ENCODE measurements at places on chromosomes 5 and 9.

GRCh38 chr5:151775025-151775606, 3.4 kb downstream of the G3BP1 start:
- no peak for DNase-seq

DNA sequence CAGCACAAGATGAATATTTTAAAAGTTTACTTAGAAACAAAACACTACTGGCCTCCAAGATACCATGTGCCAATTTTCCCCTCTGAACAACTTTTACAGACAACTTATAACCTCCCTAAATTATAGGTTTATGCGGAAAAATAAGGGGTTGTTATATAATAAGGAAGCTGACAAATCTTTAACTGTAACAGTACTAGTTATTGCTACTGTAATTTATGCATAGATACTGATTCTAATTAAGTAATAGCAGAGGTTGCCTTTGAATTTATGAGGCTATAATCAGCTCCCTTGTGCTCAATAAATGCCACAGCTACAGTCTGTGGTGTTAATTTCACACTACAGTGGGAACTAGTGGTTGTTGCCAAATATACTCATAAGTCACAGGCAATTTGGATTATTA, 291.3 kb upstream of the PCSK5 start:
- no peak for DNase-seq

DNA sequence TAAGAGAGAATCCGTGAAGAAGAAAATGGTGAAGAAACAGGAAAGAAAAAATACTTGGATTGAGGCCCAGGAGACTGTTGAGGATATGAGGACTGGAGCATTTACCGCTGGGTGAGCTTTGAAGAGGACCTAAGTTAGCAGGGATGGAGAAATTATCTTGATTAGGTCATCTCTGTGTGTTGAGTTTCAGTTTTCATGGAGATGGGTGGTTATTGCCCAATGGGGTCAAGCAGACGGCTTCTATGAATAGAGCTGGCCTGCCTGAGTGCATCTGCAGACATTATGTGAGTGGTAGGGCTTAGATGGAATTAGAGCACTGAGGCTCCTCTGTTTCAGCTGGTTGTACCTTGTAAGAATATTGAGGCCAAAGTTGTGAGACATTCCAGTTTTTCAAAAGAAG, 245.4 kb upstream of the FBXL7 start:
- no peak for DNase-seq

DNA sequence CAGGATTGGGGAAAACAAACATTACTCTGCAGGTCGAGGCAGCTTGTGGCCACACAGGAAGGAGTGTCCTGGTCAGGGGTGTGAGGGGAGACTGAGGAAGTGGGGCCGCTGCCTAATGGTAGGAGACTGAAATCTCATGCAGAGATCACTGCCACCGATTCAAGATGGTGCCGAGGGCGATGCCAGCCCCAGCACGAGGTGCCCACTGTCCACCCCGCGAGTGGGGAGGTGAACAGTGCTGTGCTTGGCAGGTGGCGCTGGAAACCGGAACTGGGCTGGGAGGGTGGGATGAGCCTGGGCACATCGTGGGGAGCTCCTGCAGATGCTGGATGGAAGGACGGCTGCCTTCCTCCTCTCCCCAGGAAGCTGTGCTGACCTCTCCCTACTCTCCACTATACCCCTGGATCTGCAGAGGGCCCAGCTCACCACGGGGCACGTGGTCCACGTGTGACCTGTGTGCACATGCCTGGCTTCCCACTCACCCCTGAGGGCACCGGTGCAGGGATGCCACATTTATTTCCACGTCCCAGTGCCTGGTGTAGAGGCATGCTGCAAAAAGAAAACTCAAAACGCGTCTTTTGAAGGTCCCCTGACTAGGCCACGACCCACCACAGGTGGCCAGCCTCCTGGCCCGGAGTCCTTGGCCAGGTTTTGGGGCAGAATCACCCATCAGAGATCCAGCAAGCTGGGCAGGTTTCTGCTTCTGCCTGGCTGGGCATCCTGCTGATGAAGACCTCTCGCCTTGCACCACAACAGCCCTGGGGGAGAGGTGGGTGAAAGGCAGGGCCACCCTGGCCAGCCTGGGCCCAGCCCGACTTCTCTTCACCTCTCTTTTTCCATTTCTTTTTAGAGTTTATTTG, 71.7 kb upstream of the FCN1 start:
- DNase-seq = no peak

GRCh38 chr5:173642895-173643481, 26.5 kb upstream of the BOD1 start:
- no peak for DNase-seq

- DNase-seq = no peak
Measured at GRCh38 chr5:60470881-60471280, 229.1 kb downstream of the DEPDC1B start.

DNA sequence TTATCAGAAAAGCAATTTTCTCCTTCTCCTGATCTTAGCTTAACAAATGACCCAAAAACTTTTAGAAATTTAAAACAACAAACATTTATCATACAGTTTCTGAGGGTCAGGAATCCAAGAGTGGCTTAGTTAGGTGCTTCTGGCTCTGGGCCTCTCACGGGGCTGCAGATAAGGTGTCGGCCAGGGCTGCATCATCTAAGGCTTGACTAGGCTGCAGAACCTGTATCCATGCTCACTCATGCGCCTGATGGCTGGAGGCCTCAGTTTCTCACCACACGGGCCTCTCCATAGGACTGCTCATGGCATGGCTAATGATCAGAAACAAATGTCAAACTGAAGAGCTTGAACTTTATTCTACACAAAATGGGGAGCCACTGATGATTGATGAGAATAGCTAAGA, 210.0 kb downstream of the SEC61B start:
- DNase-seq = no peak

DNA sequence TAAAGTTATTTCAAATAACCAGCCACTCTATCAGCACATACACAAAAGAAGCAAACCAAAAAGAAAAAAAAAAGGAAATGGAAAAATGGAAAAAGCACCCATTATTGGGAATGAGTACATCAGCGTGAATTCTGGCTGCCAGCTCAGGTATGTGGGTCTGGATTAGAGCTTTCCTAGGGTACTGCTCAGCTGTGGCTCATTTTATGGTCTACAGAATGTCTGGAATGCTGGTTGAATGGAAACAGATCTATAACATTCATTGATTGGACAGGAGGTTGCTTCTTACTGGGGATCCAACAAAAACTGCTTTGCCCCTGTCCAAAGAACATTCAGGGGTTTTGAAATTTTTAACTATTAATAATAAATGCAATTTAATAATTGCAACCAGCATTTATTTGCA, 3.9 kb upstream of the CAST start:
- DNase-seq = no peak

DNA sequence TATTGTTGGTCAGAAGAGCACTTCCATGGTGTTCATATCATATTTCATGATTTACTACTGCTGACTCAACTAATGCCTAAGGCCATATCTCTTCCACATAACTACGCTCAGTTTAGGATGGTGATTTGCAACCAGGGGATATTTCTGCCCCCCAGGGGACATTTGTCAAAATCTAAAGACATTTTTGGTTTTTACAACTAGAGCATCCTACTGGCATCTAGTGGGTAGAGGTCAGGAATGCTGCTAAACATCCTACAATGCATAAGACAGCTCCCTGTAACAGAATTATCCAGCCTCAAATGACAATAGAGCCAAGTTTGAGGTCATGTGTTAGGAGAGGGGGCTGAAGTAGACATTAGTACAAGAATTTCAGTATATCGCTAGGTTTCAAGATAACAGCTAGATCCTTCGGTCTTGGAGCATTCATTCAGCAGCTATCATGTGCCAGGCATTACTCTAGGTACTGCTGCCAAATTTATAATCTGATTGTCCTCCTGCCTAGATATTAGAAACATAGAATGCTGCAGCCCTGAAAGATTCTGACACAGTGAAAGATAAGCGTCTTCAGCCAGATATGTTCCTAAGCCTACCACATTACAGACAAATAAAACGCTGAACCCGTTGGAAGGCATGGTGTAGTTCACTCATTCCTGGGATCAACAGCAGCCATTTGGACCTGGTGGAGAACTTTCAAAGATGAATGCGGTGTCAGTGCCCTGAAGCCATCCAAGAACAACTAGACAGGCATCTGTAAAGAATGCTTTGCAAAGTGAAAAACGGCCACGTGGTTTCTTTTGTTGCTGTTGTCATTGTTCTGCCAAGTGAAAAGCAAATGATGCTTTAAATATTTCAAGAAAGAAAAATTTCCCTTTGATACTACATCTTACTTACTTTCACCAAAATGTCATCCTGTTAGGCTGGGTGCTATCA, 55.5 kb upstream of the FST start:
- DNase-seq = no peak

- no peak for DNase-seq
Measured at GRCh38 chr5:57549566-57549965, 67.0 kb upstream of the ACTBL2 start.

- DNase-seq = no peak
Measured at GRCh38 chr5:96975656-96976055, 39.8 kb downstream of the LNPEP start.

DNA sequence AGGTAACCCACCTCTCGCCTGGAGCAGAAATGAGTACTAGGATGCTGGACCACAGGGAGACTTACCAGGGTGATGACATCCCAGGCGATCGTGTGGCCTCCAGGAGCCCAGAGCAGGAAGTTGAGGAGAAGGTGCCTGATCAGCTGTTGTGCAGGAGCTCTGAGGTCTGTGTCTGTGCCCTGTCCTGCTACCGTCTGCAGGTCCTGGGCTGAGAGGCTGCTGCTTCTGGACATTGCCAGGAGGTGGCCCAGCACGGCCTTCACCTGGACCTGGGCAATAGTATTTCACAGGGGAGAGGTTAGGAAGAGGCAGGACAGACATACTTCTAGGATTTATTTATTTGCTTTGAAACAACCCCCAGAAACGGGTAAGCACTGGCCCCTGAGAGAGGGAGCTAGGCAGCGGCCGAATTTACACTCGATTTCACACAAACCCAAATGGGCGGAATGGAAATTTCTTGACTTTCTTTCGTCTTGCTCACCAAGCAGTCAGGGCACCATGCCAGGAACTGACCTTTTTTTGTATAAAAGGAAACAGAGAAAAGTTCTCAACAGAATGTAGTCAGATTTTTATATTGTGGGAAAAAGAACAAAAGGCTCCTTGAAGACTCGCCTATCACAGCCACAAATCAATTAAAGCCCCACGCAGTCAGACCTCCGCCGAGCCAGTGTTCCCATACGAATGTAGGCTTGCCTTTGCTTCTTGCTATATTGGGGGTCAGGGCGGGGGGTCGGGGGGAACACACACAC, 210.3 kb downstream of the FANCC start:
- no peak for DNase-seq

GRCh38 chr5:147956064-147956841, 49.9 kb upstream of the C5orf46 start:
- DNase-seq = no peak

- no peak for DNase-seq
Measured at GRCh38 chr9:113350107-113350661, 843 bp downstream of the BSPRY start.

DNA sequence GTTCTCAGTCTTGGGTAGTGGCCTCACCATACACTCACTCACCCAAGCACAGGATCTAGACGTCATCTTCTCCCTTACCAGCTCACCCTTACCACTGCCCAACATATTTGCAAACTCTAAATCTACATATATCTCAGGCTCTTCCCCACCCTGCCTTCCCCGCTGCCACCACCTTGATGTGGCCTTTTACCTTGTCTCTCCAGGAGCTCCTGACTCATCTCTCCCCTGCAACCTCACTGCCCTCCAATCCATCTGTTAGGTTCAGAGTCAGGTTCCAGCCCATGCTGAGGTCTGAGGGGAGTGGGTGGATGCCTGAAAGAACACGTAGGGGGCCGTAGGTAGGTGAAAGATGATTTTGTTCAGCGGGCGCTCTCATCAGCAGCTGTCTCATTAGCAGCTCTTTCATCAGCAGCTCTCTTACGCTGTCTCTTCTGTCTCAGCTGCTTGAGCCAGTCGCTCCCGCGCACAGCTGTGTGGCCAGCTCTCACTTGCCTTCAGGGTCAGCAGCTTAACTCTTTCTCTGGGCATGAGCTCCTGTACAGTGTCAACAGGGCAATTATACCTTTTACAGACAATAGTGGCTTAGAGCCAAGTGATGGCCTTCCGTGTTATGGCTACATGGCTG, 23.1 kb upstream of the CKMT2 start:
- DNase-seq = no peak

GRCh38 chr5:133681896-133682295, 69.6 kb upstream of the FSTL4 start:
- DNase-seq = no peak

DNA sequence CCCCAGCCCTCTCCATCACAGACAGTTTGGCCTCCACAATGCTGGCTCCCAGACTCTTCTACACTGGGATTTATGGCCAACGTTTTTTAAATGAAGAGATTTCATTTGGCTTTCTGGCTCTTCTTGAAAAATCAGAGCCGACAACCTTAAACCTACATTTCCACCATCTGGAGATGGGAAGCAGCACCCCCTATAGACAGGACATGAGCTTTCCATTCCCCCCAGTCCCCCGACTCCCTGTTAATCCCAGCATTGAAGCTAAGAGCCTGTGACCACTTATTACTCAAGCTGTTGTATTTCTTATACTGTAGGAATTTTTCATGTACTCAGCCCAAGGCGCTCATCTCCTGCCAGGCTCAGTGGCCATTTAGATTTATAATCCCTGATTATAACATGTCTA, 34.0 kb upstream of the AFAP1L1 start:
- DNase-seq = no peak

GRCh38 chr5:131974956-131975726, 29.7 kb upstream of the MEIKIN start:
- no peak for DNase-seq

GRCh38 chr9:121744002-121744686, 92.7 kb downstream of the DAB2IP start:
- no peak for DNase-seq

DNA sequence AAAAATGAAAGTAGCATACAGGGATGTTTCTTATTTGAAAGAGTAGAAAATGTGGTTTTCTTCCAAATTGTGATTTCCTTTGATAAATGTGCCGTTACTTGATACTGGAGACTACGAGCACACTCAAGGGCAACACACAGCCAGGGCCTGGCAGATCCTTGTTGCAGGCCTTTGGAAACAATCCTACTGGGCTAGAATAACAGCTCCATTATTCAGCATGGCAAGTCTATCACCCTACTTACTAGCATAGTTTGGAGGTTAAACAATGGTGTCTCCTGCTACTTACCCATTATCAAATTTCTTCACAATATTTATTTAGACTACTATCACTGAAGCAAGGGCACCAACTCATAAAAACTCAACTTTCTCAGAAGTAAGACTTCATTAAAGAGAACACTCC, 140.8 kb upstream of the ZNF608 start:
- DNase-seq = no peak
